ENCODE measurements at places on chromosomes 7 and 10.

DNA sequence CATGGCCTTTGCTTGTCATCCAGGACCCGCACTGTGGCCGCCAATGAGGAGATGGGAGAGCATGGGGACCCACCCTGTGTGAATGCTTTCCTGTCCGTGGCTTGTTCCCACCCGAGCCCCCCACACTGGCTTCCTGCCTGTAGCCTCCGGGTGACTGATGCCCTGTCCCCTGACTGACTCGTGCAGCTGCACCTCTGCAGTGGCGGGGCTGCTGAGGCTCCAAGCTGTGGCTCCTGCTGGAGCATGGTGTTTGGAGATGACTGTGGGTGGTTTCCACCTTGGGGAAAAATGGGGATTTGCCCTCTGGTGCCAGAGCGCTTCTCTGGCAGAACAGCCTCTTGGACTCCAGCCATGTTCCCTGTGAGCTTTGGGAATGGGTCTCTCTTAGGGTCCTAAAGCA lies 2.1 kb downstream of the CAMK1D start:
- DNase-seq, result no peak

- no peak for DNase-seq
Measured at GRCh38 chr7:70867513-70867912, 264.4 kb upstream of the GALNT17 start.

DNA sequence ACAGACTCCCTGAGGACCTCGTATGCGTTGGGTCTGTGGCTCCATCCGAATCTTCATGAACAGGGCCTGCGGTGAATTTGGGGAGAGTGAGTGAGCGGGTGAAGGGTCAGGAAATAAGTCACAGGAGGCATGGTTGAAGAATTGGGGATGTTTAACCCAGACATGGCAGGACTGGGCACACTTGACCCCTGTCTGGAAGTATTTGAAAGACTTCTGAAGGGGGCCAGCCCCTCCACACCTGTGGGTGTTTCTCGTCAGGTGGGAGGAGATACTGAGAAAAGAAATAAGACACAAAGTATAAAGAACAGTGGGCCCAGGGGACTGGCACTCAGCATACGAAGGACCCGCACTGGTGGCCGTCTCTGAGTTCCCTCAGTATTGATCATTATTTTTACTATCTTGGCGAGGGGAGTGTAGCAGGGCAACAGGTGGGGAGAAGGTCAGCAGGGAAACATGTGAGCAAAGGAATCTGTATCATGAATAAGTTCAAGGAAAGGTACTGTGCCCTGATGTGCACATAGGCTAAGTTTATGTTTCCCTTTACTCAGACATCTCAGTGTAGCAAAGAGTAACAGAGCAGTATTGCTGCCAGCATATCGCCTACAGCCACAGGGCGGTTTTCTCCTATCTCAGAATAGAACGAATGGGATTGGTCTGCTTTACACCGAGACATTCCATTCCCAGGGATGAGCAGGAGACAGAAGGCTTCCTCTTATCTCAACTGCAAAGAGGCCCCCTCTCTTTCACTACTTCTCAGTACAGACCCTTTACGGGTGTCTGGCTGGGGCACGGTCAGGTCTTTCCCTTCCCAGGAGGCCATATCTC lies 38.2 kb upstream of the PFKFB3 start:
- DNase-seq, result no peak

- DNase-seq, result peak; percentile 31
Measured at GRCh38 chr10:43390759-43391158, 18.2 kb downstream of the HNRNPF start.

DNA sequence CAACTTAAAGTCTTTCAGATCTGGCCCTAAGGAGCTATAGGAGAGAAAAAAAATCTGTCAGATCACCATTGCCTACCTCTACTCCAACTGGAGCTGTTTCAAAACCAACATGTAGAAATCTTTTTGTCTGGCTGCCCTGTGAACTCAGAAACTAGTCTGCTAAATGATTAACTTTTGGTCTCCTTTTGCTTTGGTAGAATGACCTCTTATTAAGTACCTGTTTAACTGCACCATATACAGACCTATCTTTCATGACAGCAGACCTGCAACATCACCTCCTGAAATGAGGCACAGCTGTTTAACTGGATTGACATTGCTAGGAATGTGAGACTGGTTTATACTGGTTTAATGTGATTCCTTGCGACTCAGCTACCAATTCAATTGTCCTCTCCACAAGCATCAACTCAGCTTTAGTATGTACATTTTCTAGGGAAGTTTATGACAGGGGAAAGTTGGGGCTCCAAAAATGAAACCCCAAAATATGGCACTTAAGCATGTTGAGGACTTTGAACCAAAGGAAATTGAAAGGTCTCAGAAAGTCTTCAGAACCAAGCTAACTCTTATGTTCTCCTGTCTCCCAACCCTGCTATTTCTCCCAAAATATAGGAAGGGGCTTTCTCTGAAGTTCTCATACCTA lies 1.8 kb downstream of the CYP3A43 start:
- DNase-seq, result no peak

GRCh38 chr7:99106821-99107241 lies 37.1 kb downstream of the SMURF1 start:
- DNase-seq, result no peak

DNA sequence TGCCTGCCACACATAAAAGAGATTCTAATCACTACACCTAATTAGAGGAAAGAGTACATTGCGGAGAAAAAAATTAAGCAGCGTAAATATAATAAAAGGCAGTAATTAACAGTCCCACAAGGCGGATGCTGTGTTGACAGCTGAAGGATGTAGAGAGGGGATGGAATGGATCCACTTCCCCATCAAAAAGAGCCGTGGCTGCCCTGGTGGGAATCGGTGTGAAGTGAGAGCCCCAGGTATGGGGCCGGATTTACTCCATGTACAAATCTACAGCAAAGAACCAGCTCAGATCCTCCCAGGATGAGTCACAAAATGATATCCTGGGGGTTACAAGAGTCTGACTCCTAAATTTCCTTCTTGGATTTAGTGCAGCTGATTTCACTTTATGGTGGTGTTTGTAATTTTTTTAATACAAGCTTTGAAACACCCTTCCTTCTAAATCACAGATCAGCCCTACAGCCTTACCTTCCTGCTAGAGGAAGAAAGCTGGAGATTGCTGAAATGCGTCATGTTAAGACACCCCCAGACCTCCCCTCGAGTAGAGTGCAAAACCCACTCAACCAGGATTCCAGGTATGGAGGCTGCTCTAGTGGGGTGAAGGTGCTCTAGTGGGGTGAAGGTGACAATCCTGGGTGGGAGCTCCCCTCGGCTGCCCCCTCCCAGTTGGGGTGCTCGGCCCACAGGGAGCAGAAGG lies 398.4 kb downstream of the PLXNA4 start:
- DNase-seq, result no peak

GRCh38 chr10:9800571-9800970 lies 1217.1 kb upstream of the CELF2 start:
- no peak for DNase-seq

Data from CD4-positive, alpha-beta T cell treated with Interferon gamma for 1 hour (primary cell).